ENCODE measurements at places on chromosomes 4 and X.
A peak's percentile ranks its signal among the peaks of the same experiment; 100 is the strongest.

DNA sequence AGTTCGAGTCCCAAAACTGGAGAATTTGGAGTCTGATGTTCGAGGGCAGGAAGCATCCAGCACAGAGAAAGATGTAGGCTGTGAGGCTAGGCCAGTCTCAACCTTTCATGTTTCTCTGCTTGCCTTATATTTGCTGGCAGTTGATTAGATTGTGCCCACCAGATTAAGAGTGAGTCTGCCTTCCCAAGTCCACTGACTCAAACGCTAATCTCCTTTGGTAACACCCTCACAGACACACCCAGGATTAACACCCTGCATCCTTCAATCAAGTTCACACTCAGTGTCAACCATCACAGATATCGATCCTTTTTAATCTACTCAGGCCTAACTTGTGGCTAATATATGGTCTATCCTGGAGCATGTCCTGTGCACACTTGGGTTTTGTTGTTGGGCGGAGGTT is 18.0 kb upstream of the MAEA start:
- no peak for DNase-seq

GRCh38 chrX:10380300-10380699 is 223.5 kb downstream of the CLCN4 start:
- no peak for DNase-seq

- DNase-seq: peak; percentile 65
Measured at GRCh38 chr4:184288451-184289178, 70.9 kb upstream of the ENPP6 start.

- DNase-seq: no peak
Measured at GRCh38 chr4:22514001-22514400, 1.9 kb downstream of the ADGRA3 start.

GRCh38 chrX:106243376-106243775 is 75.3 kb downstream of the PWWP3B start:
- no peak for DNase-seq

- no peak for DNase-seq
Measured at GRCh38 chrX:14690553-14690952, 161.2 kb downstream of the GLRA2 start.

DNA sequence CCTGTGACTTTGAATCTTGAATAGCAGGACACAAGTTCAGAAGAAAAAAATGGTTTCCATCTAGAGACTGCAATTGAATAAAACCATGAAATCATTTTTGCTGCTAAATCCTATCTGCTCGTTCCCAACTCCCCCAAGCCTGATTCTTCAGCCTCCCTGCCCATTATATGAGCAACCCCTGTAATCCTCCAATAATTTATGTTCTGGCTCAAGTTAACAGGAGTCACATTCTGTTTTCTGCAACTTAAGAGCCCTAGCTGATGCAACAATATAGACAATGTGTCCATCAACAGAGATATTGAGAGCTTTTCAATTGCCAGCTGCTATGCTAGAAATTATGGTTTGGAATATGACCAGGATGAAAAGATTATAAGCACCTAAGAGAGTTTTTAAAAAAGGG is 84.1 kb downstream of the LDB2 start:
- no peak for DNase-seq

GRCh38 chrX:66074920-66075879 is 35.3 kb upstream of the VSIG4 start:
- DNase-seq: peak; percentile 45

DNA sequence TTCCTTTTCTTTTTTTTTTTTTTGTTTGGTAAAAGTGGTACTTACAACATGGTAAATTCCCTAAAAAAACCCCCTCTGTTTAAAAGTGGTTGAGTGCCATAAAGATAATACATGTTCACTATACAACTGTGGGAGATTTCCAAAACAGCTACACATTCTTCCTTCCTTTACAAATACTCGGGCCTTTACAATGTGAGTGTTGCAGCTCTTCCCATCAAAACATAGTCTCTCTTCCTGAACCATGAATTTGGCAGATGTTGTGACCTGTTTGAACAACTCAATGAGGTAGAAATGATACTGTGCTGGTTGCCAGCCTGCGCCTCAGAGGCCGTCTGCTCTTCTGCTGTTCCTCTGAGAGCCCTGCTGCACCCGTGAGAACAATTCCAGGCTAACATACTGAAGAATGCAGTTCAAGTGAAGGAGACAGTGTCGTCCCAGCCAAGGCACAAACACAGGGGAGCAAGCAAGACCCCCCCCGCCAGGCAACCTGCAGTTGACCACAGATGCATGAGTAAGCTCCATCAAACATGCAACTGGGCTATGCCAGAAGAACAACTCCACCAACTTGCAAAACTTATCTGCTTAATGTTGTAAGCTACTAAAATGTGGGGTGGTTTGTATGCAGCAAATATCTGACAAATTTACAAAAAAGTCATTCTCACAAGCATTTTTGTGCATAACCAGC is 645.0 kb downstream of the PCDH7 start:
- no peak for DNase-seq

- DNase-seq: no peak
Measured at GRCh38 chr4:184444215-184444952, 30.0 kb downstream of the IRF2 start.

DNA sequence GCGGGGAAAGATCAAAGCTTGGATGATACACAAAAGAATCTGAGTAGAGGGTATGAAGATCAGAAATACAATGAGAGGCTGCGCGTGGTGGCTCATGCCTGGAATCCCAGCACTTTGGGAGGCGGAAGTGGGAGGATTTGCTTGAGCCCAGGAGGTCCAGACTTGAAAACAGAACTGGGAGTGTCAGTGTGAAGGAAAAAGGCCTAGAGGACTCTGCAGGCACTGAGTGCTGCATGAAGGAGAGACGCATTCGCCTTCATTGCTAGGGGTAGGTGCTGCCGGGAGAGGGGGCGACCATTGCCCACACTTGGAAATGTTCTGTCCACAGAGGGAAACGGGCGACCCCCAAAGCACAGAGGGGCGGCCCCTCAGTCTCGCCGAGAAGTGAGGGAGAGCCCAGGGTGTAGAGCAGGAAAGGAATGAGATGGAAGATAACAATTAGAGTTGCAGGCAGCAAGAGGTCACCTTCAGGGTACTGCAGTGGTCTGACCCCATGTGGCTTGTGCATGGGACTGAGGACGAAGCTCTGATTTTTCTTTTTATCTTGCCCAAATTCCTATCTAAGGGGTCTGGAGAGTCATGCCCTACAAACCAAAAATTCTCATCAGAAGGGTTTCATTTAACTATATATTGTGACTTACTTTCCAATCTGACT is 31.8 kb upstream of the ARSD start:
- DNase-seq: no peak

DNA sequence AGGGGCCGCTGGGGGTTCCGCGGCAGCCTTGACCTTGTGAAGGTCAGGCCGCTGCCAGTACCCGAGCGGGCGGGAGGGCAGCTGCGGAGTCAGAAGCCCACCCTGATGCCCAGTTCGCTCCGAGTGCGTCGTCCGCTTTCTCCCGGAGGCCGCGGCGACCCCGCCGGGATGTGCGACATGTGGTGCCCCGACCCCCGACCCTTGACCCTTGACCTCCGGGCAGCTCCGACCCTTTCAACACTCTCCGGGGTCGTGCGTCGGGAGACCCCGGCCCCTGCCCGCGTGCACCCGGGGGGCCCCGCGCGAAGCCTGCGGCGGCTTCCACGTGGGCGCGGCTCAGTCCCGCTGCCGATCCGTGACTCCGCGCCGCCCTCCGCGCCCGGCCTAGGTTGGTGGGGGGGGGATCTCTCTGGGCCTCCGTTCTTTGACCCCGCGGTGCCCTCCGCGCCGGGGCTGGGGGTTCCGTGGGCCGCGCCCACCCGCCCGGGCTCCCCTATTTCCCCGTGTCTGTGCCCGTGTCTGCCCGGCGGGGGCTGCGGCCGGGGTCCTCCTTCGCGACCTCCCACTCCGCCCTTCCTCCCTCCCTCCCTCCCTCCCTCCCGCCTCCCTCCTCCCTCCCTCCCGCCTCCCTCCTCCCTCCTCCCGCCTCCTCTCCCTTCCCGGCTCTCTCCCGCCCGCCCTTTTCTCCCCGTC is 609 bp upstream of the SLC25A6 start:
- peak; percentile 73 for DNase-seq

- no peak for DNase-seq
Measured at GRCh38 chrX:133638285-133638684, 223.0 kb upstream of the GPC4 start.

DNA sequence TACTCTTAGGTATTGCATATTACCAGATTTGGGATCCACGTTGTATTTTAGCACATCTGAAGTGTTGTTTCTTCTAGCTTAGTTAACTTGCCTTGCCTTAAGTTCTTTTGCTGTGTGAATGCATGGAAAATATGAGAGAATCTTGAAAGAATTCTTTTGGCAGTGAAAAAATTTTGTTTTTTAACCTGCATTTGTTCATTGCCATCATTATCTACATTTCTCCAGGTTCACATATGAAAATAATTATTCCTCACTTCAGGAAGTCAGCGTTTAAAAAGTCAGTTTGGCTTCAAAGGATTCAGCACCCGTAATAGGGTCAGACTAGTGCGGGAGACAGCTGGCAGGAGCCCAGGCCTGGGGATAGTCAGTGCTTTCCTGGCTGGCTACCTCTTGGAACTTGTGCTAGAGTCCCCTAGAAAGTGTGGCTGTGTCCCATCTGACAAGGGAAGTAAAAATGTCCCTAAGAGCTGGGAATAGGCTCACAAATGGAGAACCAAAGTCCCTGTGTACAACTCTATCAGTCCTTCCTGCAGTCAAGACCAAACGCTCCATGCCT is 251.9 kb upstream of the KLF3 start:
- no peak for DNase-seq

DNA sequence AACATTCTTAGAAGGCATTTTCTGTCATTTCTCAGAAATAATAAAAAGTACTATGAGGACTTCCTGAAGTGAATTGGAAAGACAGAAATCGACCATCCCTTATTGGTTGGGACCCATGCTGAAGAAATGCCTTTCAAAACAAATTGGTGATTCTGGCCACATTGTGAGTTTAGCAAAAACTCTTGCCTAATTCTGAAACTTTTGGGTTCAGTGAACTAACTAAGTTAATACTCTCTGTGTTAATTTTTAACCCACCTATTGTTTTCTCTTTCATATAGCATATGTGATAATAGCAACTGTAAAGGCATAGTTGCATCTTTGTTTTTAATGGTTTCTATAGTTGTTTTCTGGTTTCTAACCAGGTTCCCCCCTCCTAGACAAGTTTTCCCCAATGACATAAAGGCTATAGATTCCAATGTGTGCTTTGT is 129.3 kb upstream of the FAT1 start:
- DNase-seq: no peak

DNA sequence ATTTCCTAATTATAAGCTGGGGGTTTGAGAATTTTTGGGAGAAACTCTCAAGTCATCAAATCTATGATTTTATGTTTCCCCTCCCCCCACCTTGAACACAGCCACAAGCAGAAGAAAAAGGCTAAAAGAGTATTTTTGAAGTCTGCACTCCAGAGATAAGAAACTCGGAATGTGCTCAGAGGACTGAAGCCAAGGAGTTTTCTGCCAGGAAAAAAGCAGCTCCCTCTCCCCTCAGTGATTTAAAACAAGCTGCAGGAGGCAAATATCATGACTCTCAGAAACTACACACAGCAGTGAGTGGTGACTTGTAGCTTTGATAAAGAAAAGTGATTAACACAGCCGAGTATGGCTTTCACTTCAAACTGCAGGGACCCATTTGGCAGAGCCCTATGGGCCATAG is 800.2 kb upstream of the FTHL17 start:
- DNase-seq: no peak

DNA sequence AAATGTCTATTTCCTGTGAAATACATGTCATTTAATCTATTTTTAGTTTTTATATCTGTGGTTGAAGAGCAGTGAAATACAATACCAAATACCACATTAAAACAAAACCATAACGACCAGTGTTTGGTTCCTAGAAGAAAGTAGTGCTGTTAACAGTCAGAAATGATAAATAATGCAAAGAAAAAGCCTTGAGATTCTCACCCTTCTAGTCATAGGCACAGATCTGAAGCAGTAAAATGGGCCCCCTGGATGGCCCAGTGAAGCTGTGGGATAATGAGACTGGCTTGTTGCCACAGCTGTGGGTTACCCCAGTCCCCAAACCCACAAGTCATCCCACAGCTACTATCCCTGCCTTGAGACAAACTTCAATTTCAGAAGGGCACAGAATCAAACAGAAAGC is 137.3 kb upstream of the RPL34 start:
- peak; percentile 49 for DNase-seq

- no peak for DNase-seq
Measured at GRCh38 chrX:113743069-113743468, 840.8 kb upstream of the HTR2C start.

DNA sequence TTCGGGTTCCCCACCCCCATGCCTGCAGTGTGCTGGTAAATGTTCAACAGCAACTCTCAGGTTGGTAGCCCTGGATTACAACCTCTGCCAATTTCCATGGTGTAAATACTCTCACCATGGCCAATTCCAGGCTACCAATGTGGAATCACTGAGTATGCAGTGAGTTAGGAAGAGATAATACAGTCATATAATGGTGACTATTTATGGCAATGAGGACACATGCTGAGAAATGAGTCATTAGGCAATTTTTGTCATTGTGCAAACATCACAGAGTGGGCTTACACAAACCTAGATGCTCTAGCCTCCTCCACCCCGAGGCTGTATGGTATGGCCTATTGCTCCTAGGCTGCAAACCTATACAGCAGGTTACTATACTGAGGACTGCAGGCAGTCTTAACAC is 4.6 kb upstream of the CLDN24 start:
- no peak for DNase-seq

GRCh38 chr4:183610033-183610432 is 49.0 kb downstream of the RWDD4 start:
- no peak for DNase-seq

GRCh38 chr4:90184560-90184959 is 57.4 kb downstream of the CCSER1 start:
- no peak for DNase-seq

GRCh38 chrX:53004038-53004437 is 44.6 kb upstream of the GPR173 start:
- no peak for DNase-seq

GRCh38 chrX:38060331-38060878 is 54.1 kb downstream of the SYTL5 start:
- no peak for DNase-seq

DNA sequence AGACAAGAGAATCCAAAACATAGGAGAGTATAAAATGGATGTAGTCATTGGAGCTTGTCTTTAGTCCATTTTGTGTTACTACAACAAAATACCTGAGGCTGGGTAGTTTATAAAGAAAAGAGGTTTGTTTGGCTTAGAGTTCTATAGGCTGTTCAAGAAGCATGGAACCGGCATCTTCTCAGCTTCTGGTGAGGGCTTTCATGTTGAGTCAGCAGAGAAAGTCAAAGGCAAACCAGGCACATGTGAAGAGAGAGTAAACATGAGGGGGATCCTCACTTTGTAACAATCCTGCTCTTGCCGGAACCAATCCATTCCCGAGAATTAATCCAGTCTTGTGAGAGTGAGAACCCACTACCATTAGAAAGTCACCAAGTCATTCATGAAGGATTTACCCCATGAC is 8.1 kb upstream of the HCCS start:
- no peak for DNase-seq
